Activated CD4-positive, CD25-positive, alpha-beta regulatory T cell (primary cell): ENCODE measurements at places on chromosomes 5 and 9.
A peak's percentile ranks its signal among the peaks of the same experiment; 100 is the strongest.

DNA sequence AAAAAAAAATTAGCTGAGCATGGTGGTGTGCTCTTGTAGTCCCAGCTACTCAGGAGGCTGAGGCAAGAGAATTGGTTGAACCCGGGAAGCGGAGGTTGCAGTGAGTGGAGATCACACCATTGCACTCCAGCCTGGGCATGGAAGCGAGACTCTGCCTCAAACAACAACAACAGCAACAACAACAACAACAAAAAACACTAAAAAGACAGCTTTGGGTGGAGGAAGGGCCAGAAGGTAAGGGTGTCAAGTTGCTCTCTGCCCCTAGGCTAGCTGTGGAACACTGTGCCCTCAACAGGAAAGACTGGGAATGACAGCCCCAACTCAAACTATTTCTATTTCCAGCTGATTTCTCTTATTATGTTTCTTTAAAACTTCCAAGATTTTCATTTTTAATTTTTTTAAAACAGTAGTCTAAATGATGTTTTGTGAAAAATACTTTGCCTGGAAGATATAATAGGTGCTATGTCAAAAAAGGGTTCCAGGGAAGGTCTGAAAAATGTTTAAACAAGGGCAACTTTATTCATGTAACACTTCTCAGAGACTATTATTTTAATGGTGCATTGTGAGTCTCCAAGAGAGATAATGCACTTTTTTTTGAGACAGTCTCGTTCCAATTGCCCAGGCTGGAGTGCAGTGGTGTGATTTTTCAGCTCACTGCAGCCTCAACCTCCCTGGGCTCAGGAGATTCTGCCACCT is 29.9 kb downstream of the CLINT1 start:
- DNase-seq: no peak

DNA sequence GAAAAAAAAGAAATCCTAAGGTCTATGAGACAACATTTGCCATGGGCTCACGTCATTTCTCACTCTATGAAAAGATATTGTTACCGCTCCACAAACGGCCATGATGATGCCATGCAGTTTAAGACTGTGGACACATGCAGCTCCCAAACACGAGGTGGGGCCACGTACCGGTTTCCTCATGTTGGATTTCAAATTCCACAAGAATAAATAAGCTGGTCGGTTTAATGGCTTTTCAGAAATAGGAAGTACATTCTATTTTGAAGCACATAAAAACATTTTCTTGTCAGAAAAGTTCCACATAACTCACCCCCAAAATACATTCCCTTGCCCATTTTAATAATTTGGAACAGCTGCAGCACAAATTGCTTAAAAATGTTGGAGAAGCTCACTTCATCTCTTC is 130.6 kb downstream of the MYO10 start:
- no peak for DNase-seq

GRCh38 chr9:92808726-92809451 is 44.3 kb upstream of the BICD2 start:
- peak; percentile 33 for DNase-seq

DNA sequence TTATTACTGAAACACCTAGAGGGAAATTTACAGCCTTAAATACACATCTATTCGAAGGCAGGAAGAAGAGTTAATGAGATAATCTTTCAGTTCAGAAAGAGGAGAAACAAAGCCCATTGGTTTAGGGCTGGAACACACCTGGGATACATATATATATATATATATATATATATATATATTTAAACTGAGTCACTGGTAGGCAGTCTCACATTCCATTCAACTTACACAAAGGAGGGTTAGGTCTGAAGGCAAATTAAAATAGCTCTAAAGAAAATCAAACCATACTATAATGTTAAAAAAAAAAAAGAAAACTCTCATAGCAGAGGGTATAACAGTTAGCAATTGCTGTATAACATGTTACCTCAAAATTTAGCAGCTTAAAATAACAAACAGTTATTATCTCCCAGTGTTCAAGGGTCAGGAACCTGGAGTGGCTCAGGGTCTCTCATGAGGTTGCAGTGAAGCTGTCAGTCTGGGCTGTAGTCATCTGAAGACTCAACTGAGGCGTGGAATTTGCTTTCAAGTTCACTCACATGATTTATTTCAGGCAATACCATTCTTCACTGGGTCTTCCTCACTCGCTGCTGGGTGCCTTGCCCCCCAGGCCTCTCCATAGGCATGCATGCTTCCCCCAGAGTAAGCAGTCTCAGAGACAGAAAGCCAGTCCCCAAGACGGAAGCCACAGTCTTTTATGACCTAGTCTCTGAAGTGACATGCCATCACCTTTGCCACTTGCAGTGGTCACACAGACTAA is 332.8 kb downstream of the NSG2 start:
- no peak for DNase-seq

- DNase-seq: no peak
These were observed 317.7 kb upstream of the IRX4 start for GRCh38 chr5:2200261-2200950.
